Neural progenitor cell (in vitro differentiated cells): ENCODE measurements at places on chromosomes 11 and 22.

- no peak overlapping the region for H3K27ac ChIP-seq
- H3K4me1 ChIP-seq, result peaks cover 31% of the 10 kb centered on the region
- H3K4me3 ChIP-seq, result peak overlapping the region; percentile 2
- H3K36me3 ChIP-seq, result no peaks in the 10 kb centered on the region
These were observed 354.7 kb upstream of the NARS2 start for GRCh38 chr11:78929207-78929905.

DNA sequence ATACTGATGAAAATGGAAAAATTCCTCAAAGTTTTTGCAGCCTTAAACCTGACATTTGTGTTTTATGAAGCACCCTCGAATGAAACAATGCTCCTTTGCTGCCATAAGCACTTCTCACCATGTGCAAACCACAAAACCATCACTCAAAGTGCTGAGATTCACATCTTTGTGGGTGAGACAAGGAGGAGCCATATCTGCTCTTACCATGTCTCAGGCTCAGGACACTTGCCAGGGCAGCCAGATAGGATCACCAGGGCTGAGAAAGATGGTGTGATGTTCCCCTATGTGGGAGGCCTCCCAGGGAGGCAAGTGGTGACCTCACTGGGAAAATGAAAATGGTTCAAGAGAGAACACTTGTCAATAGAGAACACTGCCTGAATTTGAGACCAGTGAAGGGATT is 120.4 kb downstream of the CCDC34 start:
- no peaks in the 10 kb centered on the region for H3K27me3 ChIP-seq
- peaks cover 4% of the 10 kb centered on the region for H3K4me1 ChIP-seq
- no peaks in the 10 kb centered on the region for H3K36me3 ChIP-seq
- no peak for DNase-seq

- H3K36me3 ChIP-seq, result peaks cover 9% of the 10 kb centered on the region
- H3K27me3 ChIP-seq, result no peaks in the 10 kb centered on the region
- H3K27ac ChIP-seq, result no peak overlapping the region
These were observed 2.9 kb downstream of the SRPRA start for GRCh38 chr11:126265811-126266210.

DNA sequence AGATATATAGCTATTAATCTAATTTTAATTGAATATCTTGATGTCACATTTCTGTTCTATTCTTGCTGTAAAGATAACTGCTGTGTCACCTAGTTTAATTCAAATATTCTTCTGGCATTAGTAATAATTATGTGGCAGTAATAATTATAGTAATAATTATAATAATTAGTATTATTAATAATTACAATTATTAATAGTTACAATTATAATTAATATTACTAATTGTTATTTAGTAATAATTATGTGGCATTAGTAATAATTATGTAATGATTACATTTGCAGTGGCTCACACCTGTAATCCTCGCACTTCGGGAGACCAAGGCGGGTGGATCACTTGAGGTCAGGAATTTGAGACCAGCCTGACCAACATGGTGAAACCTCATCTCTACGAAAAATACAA is 1.6 kb upstream of the TRIM5 start:
- DNase-seq, result no peak
- H3K4me3 ChIP-seq, result no peak overlapping the region
- H3K27ac ChIP-seq, result no peak overlapping the region
- no peaks in the 10 kb centered on the region for H3K36me3 ChIP-seq
- no peaks in the 10 kb centered on the region for H3K27me3 ChIP-seq
- H3K4me1 ChIP-seq, result peaks cover 30% of the 10 kb centered on the region

DNA sequence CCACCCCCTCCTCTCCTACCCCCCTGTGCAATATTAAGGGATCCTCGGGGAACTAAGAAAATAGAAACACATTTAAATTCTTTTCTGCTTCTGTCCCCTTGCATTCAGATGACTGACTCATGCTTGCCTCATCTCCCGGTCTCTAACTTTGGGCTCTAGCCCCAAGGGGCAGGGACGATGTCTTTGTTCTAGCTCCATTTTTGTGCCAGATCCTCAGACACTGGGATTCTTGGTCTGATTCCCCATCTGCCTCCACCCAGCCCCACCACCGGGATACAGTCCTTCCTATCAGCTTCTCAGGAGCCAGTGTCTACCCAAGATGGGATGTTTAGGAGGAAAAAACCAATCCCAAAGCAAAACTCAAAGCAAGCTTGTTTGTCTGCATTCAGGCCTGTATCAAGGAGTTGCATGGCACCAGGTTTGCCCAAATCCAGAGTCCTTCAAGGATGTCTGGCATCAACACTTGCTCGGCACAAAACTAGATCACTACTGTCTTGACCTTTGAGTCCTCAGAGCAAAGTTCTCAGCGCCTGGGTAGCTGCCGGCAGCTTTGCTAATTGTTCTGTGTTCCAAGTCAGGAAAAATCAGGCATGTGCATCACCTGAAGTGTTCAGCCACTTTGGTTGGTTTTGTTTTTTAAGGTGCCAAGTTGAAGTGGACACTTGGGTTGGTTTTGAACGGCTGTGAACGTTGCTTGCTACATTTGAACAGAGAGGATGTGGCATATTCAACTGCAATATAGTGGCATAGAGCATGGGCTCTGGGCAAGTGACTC is 212.8 kb downstream of the DSCAML1 start:
- peaks cover 20% of the 10 kb centered on the region for H3K27me3 ChIP-seq
- no peak for DNase-seq
- H3K27ac ChIP-seq, result no peak overlapping the region
- peaks cover 13% of the 10 kb centered on the region for H3K4me1 ChIP-seq
- H3K4me3 ChIP-seq, result no peak overlapping the region

DNA sequence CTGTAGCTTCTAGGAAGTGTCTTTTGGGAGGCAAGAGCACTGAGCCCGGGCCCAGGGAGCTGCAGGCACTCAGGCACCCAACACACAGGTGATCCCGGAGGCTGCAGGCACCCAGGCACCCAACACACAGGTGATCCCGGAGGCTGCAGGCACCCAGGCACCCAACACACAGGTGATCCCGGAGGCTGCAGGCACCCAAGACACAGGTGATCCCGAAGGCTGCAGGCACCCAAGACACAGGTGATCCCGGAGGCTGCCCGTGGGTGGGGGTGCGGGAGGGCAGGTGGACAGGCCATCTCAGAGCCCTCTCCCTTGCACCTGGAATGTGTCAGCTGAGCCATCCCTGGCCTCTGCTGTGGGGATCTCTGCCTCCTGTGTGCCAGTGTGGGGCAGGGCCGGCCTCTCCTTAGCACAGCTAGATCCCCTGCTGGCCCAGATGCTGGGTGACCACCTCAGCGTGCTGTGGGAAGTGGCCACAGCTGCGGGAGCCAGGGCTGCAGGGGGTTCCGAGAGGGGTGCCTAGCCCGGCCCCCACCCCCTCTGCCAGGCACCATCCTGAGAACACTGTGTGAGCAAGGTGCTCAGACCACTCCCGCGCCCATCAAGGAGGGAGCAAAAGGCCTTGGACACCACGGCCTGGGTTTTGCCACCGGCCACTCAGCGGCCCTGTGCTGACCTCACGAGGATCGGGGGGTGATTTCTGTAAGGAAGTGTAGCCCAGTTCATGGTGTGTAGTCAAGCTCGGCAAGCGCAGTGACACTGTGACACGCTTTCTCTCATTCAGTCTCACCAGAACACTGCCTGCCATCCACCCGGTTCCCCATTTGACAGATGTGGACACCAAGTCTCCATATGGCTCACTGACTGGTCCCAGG is 14.2 kb downstream of the MRGPRG start:
- peaks cover 48% of the 10 kb centered on the region for H3K27me3 ChIP-seq
- H3K4me1 ChIP-seq, result peaks cover 7% of the 10 kb centered on the region
- H3K27ac ChIP-seq, result no peak overlapping the region
- DNase-seq, result no peak

- H3K36me3 ChIP-seq, result no peaks in the 10 kb centered on the region
- peaks cover 25% of the 10 kb centered on the region for H3K4me1 ChIP-seq
- H3K27ac ChIP-seq, result no peak overlapping the region
- no peaks in the 10 kb centered on the region for H3K27me3 ChIP-seq
- no peak overlapping the region for H3K4me3 ChIP-seq
- no peak for DNase-seq
These were observed 122.6 kb downstream of the ABTB2 start for GRCh38 chr11:34235189-34235588.

GRCh38 chr11:77884186-77884828 is 63.4 kb downstream of the AAMDC start:
- no peak overlapping the region for H3K4me3 ChIP-seq
- H3K27me3 ChIP-seq, result no peaks in the 10 kb centered on the region
- no peak for DNase-seq
- no peaks in the 10 kb centered on the region for H3K4me1 ChIP-seq
- no peak overlapping the region for H3K27ac ChIP-seq

DNA sequence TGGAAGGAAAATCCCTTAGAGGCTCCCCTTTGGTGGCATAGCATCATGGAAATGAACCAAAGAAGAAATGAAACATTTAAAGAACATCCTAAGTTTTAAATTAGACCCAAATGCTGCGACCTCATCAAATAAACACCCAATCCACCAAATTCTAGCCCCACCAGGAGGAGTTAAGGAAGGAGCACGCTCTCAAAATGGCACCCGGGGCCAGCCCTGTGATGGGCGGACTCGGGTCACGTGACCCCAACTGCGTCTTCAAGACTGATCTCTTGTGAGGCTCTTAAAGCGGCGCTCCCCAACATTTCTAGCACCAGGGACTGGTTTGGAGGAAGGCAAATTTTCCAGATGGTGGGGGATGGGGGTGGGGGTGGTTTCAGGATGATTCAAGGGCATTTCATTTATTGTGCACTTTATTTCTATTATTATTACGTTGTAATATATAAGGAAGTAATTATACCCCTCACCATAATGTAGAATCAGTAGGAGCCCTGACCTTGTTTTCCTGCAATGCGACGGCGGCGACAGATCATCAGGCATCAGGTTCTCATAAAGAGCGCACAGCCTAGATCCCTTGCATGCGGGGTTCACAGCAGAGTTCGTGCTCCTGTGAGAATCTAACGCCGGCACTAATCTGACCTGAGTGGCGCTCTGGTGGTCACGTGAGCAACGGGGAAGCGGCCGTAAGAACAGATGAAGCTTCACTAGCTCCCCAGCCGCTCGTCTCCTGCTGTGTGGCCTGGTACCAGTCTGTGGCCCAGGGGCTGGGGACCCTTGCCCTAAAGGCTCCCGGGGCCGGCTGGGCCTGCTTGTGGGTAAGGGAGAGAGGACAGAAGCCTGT is 90.6 kb upstream of the SLC22A12 start:
- no peak overlapping the region for H3K27ac ChIP-seq
- H3K36me3 ChIP-seq, result no peaks in the 10 kb centered on the region
- no peak for DNase-seq
- no peak overlapping the region for H3K4me3 ChIP-seq

DNA sequence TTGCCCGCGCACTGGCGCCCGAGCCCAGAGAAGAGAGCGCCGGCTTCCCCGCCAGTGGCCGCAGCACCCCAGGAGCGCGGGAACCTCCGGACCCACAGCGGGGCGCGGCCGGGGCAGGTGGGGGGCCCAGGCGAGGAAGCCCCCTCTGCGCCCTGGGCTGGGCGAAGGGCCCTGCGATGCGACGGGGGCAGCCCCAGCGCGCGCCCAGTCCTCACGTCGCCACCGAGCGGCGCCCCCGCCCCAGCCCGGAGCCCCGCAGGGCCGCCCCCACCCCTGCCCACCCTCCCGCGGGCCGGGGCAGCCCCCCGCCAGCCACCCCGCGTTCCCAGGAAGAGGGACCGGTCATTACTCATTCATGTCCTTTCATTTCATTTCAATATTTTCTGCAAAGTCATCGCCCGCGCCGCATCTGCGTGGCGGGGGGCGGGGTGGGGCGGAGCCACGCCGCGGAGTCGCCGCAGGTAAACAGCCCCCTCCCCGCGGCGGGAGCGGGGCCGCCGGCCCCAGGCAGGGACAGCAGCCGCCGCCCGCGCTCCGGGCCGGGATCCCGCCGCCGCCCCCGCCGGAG is 673 bp upstream of the PANX2 start:
- no peak overlapping the region for H3K27ac ChIP-seq
- peaks cover 52% of the 10 kb centered on the region for H3K27me3 ChIP-seq
- no peaks in the 10 kb centered on the region for H3K36me3 ChIP-seq
- peak overlapping the region; percentile 63 for H3K4me3 ChIP-seq
- H3K4me1 ChIP-seq, result no peaks in the 10 kb centered on the region

- H3K36me3 ChIP-seq, result no peaks in the 10 kb centered on the region
- H3K4me1 ChIP-seq, result no peaks in the 10 kb centered on the region
- no peak overlapping the region for H3K4me3 ChIP-seq
- no peak for DNase-seq
- H3K27ac ChIP-seq, result no peak overlapping the region
These were observed 132.6 kb downstream of the MIAT start for GRCh38 chr22:26789951-26790350.

DNA sequence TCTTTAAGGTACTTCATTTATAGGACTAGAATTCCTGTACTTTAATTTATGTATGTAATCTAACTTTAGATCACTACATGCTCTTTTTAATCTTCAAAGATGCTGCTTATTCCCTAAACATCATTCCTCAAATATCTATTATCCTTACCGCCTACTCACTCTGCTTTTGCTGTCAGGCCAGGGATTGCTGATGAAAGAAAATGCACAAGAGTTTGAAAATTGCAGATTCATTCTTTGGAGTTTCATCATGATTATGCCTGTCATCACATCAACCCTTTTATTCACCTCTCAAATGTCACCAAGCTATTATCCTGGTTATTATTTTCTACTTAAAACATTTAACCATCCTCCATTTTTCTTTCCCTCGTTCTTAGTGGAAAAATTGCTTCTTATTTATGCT is 802.7 kb downstream of the METTL15 start:
- H3K4me1 ChIP-seq, result no peaks in the 10 kb centered on the region
- DNase-seq, result no peak
- no peaks in the 10 kb centered on the region for H3K36me3 ChIP-seq
- no peaks in the 10 kb centered on the region for H3K27me3 ChIP-seq

- H3K4me3 ChIP-seq, result no peak overlapping the region
- no peak for DNase-seq
- peaks cover 4% of the 10 kb centered on the region for H3K4me1 ChIP-seq
- H3K36me3 ChIP-seq, result no peaks in the 10 kb centered on the region
- H3K27me3 ChIP-seq, result peaks cover 60% of the 10 kb centered on the region
These were observed 110.0 kb downstream of the OSBP2 start for GRCh38 chr22:30804626-30805025.

- DNase-seq, result no peak
- no peak overlapping the region for H3K4me3 ChIP-seq
- H3K4me1 ChIP-seq, result peaks cover 8% of the 10 kb centered on the region
These were observed 198.7 kb upstream of the MTMR2 start for GRCh38 chr11:96122601-96123074.

DNA sequence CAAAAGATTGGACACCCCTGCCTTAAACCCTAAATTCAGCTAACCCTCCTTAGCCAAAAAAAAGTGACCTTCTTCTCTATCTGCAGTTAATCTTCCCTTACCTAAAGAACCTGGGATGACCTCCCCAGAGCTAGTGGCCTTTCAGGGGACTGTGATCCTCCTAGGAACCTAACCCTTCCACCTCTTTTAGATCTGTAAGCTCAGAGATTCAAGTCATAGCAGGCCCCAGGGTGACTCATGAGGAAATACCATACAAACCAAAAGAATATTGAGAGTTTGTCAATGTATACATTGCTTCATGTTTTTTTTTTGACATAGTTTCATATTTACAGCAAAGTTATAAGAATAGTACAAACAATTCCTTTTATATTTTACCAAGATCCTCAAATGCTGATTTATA is 38.3 kb upstream of the CXCR5 start:
- no peaks in the 10 kb centered on the region for H3K27me3 ChIP-seq
- DNase-seq, result no peak
- H3K4me3 ChIP-seq, result no peak overlapping the region
- no peaks in the 10 kb centered on the region for H3K36me3 ChIP-seq
- no peak overlapping the region for H3K27ac ChIP-seq

GRCh38 chr22:47278655-47279054 is 516.2 kb downstream of the TBC1D22A start:
- no peaks in the 10 kb centered on the region for H3K27me3 ChIP-seq
- H3K36me3 ChIP-seq, result no peaks in the 10 kb centered on the region
- H3K4me1 ChIP-seq, result no peaks in the 10 kb centered on the region

GRCh38 chr11:34651551-34651950 is 30.7 kb downstream of the EHF start:
- H3K36me3 ChIP-seq, result no peaks in the 10 kb centered on the region
- peaks cover 31% of the 10 kb centered on the region for H3K4me1 ChIP-seq
- H3K27me3 ChIP-seq, result no peaks in the 10 kb centered on the region
- no peak overlapping the region for H3K27ac ChIP-seq
- DNase-seq, result peak; percentile 31
